ENCODE measurements at places on chromosomes 11 and 22.

GRCh38 chr11:18578975-18579598 lies 9.4 kb downstream of the UEVLD start:
- peak; percentile 85 for ATAC-seq

- ATAC-seq, result no peak
Observed at GRCh38 chr22:45544588-45545170, 42.0 kb downstream of the FBLN1 start.

GRCh38 chr11:105670811-105671210 lies 60.9 kb downstream of the GRIA4 start:
- no peak for ATAC-seq

DNA sequence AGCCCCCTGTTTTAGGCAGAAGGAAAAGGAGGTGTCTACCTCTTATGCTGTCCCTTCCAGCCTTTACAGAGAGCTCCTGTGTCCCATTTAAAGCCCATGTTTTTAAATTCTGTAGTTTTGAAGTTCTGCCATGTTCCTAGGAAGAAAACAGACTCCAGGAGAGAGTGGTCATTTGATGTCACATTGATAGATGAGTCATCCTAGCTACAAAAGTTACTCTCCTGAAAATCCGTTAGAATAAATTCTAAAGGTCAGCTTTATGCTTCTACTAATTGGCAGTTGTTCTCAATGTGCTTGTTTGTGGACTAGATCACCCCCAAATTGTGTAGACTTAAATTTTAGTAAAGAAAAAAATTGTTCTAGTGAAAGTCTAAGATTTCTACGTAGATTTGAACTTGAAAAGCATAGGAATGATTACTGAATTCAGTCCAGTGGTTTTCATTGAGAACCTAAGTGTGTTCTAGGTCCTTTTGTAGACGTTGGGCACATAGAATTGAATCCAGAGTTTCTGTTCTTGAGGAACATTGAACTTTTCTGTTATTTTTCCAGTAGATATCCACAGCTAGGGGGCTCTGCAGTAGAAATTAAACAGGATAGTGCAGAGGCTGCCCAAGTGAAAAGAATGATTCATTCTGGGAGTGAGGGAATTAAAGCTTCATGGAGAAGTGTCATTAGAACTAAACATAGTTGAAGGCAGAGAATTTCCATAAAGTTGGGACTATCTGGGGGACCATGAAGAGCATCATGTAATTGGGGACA lies 140.6 kb upstream of the RASSF10 start:
- ATAC-seq, result no peak

DNA sequence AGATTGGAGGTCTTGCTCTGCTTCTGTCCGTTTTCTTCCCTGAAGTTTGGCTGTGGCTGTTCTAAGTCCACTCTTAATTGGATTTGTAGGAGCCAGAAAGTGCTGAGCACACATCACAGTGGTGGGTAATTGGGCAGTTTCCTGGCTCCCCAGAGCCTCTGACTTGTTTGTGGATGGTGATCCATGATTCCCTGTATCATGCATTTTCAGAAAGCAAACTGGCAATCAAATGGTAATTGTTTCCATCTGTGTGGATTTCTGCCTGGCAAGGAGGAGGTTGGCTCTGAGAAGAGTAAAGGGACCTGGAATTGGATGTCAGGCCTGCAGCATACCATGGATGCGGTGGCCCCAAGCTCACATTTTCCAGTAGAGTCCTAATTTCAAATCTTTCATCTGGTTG lies 49.5 kb downstream of the PPFIBP2 start:
- ATAC-seq, result no peak

GRCh38 chr11:125166764-125167291 lies 2.3 kb downstream of the PKNOX2 start:
- no peak for ATAC-seq

DNA sequence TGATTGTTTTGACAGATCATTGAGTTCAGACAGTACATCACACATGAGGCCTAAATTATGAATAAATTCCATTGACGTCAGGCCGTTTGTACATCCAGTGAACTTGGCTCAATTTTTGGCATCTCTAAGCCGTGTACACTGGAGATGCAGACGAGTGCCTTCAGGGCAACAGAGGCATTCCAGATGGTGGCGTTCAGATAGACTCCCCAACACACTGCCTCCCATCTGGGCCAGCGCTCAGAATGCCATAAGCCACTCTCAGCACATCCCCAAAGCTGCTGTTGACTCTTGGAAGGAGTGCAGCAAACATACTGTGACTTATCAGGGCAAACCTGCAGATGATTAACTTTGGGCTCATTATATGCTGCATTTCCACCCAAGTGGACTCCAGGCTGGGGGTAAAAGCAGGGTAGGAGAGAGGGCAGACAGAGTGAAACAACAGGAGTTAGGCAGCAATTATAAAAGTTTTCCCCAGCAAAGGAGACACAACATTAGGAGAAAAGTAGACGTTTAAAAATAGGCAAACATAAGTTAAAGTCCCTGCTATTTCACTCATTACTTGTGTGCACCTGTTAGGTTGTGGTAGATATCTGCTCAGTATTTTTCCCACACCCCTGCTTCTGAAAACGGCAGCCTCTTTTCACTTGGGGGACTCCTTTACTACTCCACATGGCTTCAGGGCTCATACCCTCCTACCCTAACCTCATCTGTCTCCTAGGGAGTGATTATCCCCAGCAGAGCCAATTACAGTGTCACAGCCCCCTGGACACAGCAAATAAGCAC lies 60.2 kb upstream of the PDE3B start:
- ATAC-seq, result no peak

GRCh38 chr22:49413551-49413950 lies 414.1 kb downstream of the BRD1 start:
- ATAC-seq, result no peak
